ENCODE measurements at places on chromosomes 6 and 20.
A peak's percentile ranks its signal among the peaks of the same experiment; 100 is the strongest.

DNA sequence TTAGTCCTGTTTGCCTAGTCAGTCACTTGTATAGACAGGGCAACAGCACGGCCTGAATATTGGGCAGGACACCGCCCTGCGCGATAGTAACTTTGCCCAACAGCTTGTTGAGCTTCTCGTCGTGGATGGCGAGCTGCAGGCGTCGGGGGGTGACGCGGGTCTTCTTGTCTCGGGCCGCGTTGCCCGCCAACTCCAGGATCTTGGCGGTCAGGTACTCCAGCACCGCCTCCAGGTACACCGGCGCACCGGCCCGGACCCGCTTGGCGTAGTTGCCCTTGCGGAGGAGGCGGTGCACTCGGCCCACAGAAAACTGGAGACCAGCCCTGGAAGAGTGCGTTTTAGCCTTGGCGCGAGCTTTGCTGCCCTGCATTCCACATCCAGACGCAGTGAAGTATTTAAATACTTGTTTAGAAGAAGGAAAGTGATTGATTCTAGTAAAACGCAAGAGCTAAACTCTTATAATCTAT lies 92.8 kb upstream of the BTN3A2 start:
- no peak for DNase-seq

GRCh38 chr6:92231171-92231701 lies 1188.1 kb downstream of the EPHA7 start:
- no peak for DNase-seq

- peak; percentile 22 for DNase-seq
Measured at GRCh38 chr6:113219783-113220182, 637.4 kb upstream of the MARCKS start.

- peak; percentile 36 for DNase-seq
Measured at GRCh38 chr6:75291331-75291730, 6.7 kb upstream of the TMEM30A start.

DNA sequence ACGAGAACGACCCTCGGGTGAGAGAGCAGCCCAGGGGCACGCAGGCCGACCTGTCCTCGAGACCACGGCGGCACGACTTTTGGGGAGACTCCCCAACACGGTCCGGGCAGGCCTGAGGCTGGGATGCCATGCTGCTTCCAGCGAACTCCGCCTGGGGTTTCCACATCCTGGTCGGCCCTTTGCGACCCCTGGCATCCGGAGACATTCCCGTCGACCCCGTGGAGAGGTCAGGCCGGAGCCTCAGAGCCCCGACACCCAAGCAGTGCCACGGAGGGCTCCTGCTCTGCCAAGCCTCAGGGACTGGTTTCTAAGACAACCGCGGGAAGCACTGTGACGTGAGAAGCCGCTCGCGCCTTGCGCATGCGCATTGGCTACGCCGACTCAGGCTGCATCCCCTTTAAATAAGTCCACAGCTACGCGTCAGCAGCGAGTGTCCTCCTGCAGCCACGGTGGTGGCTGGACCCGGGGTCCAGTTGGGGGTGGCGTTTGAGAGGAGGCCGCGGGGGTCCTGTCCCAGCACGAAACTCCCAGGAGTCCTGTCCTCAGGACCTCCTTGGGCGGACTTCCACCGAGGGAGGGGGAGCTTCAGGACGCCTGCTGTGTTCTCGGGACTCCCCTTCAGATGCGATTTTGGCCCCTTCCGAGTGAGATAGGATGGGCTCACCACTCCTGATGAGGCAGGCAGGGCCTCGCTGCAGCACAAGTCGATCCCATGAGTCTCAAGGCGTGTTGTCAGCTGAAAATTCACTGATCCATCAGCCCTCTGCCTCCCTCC lies 1089.3 kb upstream of the DEFB115 start:
- DNase-seq: no peak

GRCh38 chr6:110703010-110703905 lies 112.0 kb downstream of the CDK19 start:
- DNase-seq: no peak

DNA sequence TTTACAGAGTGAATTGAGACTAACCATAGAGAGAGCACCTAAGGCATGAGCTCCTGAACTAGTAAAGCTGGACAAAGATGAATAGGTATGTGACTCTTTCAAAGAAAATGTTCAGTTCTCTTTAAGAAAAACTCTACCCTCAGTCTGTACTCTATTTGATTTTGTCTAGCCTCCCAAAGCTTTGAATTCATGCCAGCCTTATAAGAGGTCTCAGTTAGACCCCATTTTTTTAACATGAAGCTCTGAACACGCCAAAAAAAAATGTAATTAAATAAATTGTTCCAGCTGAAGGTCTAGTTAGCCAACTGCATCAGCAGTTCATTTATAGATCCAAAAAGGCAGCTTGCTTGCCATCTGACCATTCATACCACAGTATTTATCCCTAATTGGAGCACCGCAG lies 71.6 kb downstream of the COL9A1 start:
- no peak for DNase-seq

- no peak for DNase-seq
Measured at GRCh38 chr6:121657972-121658371, 222.5 kb downstream of the GJA1 start.

DNA sequence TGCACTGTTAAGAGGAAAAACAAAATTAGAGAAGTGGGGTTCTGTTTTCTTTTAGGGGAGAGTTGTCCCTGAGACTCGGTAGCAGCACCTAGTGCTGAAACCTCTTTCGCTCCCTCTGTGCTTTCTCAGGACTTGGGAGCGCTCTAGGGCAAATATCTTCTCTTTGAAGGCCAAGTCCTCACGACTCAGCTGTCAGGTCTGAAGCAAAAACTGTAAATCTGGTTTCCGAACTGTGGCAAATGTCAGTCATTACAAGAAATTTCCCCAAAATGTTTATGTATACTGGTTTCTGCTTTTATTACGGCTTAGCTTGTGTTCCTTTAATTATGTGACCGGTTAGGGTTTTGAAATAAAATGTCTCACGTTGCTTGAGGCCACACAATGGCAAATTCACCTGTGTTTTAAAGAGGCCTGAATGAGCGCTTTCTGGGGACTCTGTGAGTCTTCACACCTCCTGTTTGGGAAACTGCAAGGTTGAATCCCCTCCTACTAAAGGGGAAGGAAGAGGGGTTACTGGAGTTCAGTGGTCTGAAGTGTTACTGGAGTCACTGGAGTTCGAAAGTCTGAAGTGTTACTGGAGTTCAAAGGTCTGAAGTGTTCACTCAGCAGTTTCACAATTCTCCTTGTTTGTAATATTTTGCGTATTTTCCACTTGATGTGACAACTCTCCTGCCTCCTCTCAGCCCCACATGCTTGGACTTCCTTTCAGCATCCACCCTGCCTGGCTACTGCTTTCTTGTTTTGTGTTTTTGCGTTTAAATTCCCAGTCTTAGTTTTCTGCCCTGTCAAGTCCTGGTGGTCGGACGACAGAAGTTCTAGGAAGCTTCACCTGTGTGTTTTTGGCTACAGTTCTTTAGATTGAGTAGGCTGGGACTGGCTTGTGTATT lies 1.6 kb downstream of the SMPDL3A start:
- peak; percentile 26 for DNase-seq

GRCh38 chr6:143549949-143550268 lies 38.4 kb upstream of the FUCA2 start:
- DNase-seq: no peak

DNA sequence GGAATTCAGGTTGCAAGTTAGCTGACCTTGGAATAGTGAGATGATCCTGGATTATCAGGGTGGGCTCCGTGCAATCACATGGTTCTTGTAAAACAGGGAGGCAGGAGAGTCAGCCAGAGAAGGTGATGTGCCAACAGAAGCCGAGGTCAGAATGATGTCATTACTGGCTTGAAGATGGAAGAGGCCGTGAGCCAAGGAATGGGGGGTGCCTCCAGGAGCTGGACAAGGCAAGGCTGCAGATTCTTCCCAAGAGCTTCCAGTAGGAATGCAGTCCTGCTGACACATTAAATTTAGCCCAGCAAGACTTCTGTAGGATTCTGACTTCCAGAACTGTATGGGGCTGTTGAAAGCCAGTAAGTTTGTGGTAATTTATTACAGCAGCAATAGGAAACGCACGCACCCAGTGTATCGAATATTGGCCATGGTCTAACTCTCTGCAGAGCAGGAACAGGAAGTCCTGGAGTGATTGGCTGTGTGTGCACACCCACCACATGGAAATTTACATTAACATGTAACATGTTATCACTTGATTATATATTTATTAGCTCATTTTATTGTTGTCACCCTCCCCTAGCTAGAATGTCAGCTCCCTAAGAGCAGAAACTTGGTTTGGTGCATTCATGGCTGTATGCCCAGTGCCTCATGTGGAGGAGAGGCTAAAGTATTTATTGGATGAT lies 19.1 kb downstream of the SLC24A3 start:
- no peak for DNase-seq

GRCh38 chr20:40744818-40745175 lies 55.8 kb upstream of the MAFB start:
- no peak for DNase-seq

DNA sequence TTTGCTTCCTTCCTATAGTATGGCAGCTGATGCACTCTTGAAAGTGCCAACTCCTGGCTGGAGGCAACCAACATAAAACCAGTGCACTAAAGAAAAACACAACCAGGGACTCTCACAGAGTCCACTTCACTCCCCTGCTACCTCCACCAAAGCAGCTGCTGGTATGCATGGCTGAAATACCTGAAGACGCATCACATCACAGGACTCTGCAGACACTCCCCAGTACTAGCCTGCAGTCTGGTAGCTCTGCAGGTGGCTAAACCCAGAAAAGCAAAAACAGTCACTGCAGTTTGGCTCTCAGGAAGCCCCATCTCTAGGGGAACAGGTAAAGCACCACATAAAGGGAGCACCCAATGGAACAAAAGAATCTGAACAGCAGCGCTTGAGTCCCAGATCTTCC lies 473.0 kb upstream of the SPTLC3 start:
- no peak for DNase-seq

- no peak for DNase-seq
Measured at GRCh38 chr20:17262786-17263185, 35.9 kb downstream of the PCSK2 start.

GRCh38 chr20:20251317-20251716 lies 116.6 kb upstream of the INSM1 start:
- no peak for DNase-seq

- no peak for DNase-seq
Measured at GRCh38 chr6:107103082-107103481, 12.2 kb downstream of the BEND3 start.

DNA sequence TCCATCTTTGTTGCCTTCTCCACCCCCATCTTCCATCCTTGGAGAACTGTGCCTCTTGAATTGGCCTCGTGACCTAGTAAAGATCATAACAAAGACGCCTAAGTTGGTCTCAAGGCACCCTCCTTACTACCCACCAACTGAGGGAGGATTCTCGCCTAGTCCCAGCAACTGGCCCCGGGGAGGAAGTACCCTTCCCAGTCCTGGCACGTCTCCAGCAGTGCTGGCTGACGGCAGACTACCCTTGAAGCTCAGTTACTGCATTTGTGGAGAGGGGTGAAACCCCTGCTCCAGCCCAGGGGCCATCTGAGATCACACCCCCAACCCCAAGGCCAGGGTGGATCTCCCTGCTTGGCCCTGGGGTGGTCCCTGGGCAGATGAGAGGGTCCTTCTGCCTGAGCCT lies 2.1 kb upstream of the OSBPL2 start:
- DNase-seq: no peak
